Left renal cortex interstitium (tissue), 4 donors: ENCODE measurements at places on chromosomes 3 and 15. TPM values are rescaled to one million over a fixed set of nuclear protein-coding genes. Genes with fewer than 3 reads are reported as not detected.
A peak's percentile ranks its signal among the peaks of the same experiment; 100 is the strongest.

C3orf52 gene
- 5.7 TPM for polyA plus RNA-seq

DNA sequence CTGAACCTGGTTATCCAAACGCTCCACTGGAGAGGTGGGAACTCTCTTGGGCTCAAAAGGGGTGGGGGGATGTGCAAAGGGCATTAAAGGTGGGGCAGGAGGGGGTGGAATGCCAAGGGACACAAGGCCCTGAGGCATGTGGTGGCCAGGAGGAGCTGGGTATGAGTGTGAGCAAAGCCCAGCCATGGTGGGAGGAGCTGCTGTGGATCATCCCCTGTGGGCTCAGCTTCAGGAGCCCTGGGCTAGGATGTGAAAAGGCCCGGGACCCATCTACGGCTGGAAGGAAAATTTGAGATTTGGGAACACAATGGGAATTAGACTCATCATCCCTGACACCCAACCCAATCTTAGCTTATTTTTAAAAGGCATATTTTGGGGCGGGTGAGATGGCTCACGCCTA is 33.3 kb downstream of the MGLL start:
- no peak for DNase-seq

DNA sequence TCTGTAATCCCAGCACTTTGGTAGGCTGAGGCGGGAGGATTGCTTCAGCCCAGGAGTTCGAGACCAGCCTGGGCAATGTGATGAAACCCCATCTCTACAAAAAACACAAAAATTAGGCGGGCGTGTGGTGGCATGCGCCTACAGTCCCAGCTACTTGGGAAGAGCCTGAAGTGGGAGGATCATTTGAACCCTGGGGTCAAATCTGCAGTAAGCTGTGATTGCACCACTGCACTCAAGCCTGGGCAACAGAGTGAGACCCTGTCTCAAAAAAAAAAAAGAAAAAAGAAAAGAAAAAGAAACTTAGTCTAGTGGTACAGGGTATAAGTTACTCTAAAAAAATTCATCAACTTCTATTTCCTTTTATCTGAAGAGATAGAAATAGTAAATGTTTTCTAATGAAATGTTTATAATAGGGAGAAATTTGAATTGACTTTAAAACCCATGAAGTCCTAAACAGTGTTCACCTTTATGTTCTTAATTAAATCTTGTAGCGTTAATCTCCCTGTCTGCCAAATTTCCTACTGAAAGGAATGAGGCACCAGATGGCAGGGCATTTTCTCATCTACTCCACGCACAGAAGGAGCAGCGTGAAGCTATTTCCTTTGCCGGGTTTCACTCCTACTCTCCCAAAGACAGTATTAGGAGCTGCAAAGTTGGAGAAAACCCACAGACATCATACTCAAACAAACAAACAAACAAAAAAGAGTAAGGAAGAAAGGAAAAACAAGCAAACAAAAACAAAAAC is 1.9 kb downstream of the PCLAF start:
- no peak for DNase-seq

DNA sequence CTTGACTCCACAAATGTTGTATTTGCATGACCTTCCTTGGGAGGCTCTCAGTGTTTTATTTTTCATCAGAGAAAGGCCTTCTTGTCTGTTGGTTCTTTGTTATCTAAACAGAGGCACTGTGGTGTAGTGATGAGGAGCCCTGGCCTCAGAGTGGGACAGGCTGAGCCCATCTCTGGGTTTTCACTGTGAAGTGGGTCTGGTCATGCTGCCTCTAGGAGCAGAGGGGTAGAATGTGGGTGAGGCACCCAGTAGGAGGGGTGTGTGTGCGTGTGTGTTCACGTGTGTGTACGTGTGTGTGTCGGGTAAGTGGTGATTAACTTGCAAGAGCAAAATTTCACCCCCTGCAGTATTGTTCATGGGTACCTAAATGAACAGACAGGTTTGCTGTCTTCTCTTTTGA is 14.4 kb downstream of the KLF13 start:
- no peak for DNase-seq

SEMA4B gene
- polyA plus RNA-seq: 35.6 TPM

ATP13A4 gene
- polyA plus RNA-seq: 2.4 TPM

GRCh38 chr15:35289024-35289617 is 204.0 kb upstream of the NANOGP8 start:
- peak; percentile 62 for DNase-seq

- DNase-seq: no peak
These were observed 83.6 kb upstream of the MBNL1 start for GRCh38 chr3:152184971-152185686.

DNA sequence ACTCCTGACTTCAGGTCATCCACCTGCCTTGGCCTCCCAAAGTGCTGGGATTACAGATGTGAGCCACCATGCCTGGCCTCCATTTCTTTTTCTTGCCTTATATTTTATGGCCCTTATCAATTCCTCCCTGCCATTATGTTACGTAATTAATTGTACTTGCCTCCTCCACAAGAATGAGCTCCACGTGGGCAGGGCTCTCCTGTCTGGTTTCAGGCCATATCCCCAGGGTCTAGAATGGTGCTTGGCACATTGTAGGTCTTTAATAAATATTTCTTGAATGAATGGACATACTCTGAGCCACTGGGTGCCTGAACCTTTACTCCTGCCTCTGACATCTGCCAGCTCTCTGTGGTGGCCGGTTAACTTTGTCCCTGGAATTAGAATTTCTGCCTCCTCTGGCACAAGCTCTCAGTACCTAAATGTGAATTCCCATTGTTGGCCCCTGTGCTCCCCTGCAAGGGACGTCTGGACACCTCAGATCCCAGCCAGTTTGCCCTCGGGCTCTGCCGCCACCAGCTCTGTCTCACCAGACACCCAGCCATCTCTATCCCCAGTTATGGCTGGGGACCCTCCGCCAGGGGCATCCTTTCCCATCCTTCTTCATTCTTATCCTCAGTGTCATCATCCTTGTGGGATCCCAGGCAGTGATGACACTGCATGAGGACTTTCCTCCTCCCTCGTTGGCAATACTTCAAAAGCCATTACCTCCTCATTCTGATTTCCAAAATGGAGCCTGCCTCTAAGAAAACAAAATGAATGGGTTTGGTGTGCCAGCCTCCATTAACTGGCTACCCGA is 165.6 kb upstream of the SMAD3 start:
- DNase-seq: no peak

- DNase-seq: no peak
These were observed 63.3 kb upstream of the TPM1 start for GRCh38 chr15:62979252-62979651.

- DNase-seq: no peak
These were observed 11.4 kb downstream of the ZIC1 start for GRCh38 chr3:147420353-147421183.

DNA sequence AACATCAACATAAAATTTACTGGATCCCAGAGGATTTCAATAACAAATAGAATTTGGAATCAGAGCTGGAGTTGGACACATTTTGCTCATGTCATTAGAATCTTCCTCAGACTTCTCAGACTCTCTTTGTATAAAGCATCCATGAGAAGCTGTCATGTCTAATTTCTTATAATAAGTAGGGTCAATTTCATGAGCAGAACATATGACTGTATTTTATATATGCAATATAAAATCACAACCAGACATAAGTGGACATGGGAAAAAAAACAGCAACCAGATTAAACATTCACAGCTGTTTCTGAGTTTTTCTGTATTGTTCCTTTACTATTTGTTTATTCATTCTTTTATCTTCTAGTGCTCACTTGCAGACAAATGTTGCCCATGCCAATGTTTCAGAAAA is 325.5 kb downstream of the RBMS3 start:
- DNase-seq: no peak

IL5RA gene
- 0.49 TPM for polyA plus RNA-seq

GRCh38 chr15:25397100-25397499 is 41.7 kb downstream of the UBE3A start:
- DNase-seq: no peak

- peak; percentile 50 for DNase-seq
These were observed at the start of gene PLSCR4 for GRCh38 chr3:146250449-146251382. Gene PLSCR4, minus strand, starts transcription at chr3:146251105. Its CDS starts 29,034 bp downstream, at chr3:146222071.

DNA sequence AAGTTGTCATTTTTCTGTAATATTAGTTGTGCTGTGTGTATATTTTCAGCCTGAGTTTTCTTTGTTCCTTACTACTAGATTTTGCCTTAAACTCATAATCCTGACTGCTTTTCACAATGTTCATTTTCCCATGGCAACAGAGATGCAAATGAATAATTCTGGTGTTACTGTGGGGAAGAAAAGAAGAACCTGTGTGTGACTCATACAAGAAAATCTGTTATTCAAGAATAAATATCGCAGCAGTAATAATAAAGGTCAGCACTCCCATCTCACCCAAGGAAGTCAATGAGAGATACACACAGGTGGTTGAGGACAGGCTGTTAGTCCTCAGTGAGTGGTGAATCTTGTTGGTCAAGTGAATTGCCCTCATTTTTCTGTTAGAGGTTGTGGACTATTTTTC is 656.6 kb upstream of the NAALADL2 start:
- no peak for DNase-seq

- DNase-seq: no peak
These were observed 212.5 kb downstream of the OSBPL10 start for GRCh38 chr3:31768479-31769125.

DNA sequence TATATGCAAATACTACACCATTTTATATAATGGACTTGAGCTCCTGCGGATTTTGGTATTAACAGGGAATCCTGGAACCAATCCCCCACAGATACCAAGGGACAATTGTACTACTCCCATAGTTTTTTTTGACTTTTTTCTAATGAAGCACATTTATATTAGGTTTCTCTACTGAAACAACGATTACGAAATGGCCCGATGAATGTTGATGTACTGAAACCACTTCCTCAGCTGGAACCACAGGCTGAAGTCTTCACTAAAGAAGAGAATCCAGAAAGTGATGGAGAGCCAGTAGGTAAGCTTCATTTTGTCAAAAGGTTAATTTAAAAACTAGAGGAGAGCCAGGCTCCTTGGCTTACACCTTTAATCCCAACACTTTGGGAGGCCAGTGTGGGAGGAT is 121.5 kb upstream of the LRRFIP2 start:
- DNase-seq: no peak

ACKR2 gene
- polyA plus RNA-seq: 3.1 TPM

DNA sequence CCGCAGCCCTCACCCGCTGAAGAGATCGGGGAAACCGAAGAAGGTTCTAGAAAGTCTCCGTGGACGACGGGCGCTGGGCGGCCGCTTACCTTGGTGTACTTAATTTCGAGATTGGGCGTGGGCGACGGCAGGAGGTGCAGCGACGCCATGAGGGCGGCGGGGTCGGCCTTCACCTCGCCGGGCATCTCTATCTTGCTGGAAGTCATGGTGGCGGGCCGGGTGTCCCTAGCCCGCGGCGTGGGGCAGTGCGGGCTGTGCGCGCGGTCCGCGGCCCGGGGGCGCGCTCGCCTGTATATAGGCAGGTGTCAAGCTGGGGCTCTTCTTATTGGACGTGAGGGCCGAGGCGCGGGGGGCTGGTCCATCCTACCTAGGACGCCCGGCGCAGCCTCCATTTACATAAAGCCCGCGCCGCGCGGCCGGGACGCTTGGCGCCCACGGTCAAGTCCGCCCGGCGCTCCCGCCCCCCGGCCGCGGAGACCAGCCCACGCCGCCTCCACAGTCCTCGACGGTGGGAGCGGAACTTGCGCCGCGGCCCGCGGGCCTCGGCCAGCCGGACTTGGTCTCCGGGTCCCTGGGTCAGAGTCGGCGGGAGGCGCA is at the start of gene ALDH1A2:
ALDH1A2 (minus strand) TSS at position 267 of the 597 bp plus-strand sequence; CDS start at position 206, 61 bp downstream.
- no peak for DNase-seq

GRCh38 chr3:107945417-107946094 is 145.3 kb downstream of the CD47 start:
- no peak for DNase-seq

DNA sequence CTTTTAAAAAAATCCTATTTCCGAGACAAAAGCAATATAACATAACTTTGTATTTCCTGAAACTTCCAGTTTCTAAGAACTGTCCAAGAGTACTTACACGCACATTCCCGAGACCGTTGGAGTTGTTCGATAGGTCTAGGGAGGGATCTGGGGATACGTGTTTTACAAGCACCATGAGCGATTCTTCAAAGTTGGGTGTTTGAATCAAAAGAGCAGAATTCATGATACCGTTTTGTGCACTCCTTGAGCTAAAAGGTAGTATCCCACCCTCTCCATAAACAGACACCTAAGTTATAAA is 700 bp upstream of the EDEM1 start:
- DNase-seq: no peak

GRCh38 chr15:43821505-43821904 is 3.0 kb downstream of the MFAP1 start:
- DNase-seq: no peak

GRCh38 chr3:150756491-150757059 is 6.4 kb downstream of the SIAH2 start:
- no peak for DNase-seq

DNA sequence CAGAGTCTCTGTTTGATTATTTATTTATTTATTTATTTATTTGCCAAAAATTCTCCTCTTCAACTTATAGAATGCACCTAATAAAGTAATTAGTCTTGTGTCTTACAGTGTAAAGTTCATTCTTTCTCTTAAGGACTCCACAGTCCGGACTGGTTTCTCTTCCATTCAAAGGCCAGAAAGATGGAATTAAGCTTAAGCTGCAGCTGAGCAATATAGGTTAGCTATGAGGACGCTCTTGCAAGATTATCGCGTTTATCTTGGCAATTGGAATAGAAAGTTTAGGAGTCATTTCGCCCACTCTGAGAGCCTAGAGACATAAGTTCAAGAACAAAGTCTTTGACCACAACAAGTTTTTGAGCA is 15.0 kb downstream of the TAGLN3 start:
- no peak for DNase-seq
